Spleen (tissue), 13 donors: ENCODE measurements at places on chromosomes 16 and 17.

- no peak for DNase-seq
Measured at GRCh38 chr17:41417576-41418015, 6.8 kb downstream of the KRT37 start.

- DNase-seq: no peak
Measured at GRCh38 chr17:82370471-82371332, 863 bp upstream of the UTS2R start.

- DNase-seq: peak; percentile 86
Measured at GRCh38 chr17:20008242-20009051, 712 bp upstream of the SPECC1 start.

- peak; percentile 81 for DNase-seq
Measured at GRCh38 chr16:85498607-85499006, 114.5 kb upstream of the GSE1 start.

- no peak for DNase-seq
Measured at GRCh38 chr17:7423679-7424078, 1.7 kb upstream of the SPEM2 start.

DNA sequence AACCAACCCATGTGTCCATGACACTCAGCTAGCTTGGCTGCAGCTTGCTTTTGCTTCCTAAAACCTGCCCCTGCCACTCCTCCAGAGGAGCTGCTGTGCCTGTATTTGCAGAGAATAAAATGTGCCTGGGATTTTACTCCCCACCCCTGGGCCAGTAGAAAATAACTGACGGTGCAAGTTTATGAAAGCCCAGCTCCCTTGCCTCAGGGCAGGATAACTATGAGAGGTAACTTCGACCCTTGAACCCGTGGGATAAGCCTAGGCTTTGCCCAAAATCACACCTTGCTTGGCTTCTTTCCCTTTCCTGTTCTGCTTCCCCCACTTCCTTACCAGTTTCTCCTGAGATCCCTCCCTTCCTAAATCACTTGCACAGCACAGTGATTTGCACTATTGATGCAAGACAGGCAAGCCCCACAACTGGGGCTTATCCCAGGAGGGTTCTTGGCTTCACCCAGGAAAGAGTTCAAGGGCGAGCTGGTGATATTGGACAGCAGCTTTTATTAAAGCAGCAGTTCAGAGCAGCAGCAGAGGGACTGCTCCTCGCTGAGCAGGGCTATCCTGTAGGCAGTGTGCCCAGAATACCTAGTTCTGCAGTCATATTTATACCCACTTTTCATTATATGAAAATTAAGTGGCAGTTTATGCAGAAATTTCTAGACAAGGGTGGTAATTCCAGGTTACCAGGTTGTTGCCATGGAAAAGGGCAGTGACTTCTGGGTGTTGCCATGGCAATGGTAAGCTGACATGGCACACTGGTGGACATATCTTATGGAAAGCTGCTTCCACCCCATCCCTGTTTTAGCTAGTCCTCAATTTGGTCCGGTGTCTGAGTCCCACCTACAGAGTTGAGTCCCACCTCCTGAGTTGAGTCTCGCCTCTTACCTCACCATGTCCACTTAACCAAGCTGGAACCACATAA lies 6.3 kb upstream of the ERCC4 start:
- no peak for DNase-seq

DNA sequence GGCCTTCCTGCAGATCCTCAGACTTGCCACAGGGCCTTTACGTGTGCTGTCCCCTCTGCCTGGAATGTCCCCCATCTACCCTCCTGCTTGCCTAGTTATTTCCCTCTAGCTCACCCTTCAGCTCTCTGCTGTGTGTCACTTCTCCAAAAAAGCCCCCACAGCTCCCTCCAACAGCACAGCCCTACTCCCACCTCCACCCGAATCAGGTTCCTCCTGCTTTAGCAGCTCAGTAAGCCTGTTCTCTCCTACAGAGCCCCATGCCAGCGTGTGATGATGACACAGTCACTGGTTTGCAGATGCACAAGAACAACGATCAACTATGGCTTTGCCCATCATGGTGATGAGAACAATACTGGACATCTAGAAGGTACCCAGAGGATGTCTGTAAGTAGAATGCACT lies 7.1 kb upstream of the SAMD14 start:
- DNase-seq: no peak

DNA sequence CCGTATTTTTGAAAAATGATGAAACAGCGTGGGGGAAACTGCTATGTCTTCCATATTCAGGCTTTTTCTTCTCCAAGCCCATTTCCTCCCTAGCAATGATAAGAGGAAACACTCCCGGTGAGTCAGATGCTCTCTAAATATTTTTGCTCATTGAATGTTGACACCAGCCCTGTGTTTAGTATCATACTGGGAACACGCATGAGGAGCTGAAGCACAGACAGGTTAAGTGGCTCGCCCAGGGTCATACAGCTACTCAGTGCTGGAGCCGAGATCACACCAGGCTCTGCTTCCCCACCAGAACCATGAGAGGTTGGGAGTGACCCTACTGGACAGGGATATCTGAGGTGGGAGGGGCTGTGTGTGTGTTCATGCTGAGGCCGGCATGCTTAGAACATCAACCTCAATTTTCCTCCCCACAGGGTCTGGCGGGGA lies 37.8 kb upstream of the ADGRG1 start:
- no peak for DNase-seq

GRCh38 chr17:19309701-19310100 lies 52.8 kb downstream of the B9D1 start:
- peak; percentile 74 for DNase-seq

DNA sequence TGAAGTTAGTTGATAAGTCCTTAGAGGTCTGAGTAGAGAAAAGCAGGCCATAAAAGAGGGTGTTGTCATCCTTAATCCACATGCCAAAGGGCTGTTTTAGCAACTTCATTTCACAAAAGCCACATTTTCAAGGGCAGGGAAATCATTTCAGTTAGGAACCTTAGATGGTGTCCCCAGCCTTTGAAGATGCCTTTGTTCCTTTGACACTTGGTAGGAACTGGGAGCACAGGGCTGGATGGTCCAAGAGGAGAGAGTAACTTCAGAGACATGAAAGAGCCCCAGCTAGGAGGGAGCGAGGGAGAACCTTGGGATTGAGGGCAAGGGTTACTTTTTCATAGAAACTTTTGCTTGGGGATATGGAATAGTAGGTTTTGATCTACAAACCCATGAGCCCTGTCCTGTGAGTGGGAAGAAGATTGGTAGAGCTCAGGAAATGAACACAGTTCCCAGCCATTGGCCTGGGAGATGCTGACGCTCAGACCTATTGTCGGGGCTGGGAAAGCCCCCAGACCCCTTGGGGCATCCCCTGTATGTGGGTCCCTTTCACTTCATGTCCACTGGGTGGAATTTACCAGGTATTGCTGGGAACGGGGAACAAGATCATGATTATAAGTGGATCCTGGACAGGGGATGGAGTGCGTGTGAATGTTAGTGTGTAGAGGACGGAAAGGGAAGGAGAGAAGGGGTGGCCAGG lies 18.9 kb downstream of the MSI2 start:
- no peak for DNase-seq

- DNase-seq: peak; percentile 49
Measured at GRCh38 chr16:50296807-50297206, 30.5 kb downstream of the ADCY7 start.

GRCh38 chr16:83744441-83744981 lies 63.3 kb upstream of the HSBP1 start:
- peak; percentile 81 for DNase-seq

GRCh38 chr17:4959261-4959965 lies 8.2 kb downstream of the SPAG7 start:
- DNase-seq: no peak

DNA sequence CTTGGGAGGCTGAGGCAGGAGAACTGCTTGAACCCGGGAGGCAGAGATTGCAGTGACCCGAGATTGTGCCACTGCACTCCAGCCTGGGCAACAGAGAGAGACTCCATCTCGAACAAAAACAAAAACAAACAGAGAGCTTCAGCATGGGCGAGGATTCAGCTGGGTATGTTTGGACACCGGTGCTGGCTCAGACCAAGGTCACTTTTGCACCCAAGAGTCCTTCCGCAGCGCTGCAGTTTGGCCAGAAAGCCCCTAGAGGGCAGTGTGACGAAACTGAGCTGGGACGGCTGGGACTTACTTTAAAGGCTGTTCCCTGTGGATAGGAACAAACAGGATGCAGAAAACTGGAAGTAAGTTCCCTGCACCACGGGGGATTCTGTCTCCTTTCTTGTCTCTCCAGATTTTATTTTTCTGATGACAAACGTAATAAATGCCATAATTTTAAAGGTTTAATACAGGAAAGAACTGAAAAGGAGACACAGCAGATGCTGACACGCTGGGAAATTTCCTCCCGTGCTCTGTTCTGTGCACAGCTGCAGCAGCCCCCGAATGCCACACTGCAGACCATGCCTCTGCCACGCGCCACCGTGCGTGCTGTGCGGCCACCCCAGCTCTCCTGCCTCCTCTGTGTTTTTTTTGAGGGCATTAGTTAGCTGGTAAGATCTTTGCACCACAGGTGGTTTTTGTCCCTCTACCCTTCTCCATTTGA lies 25.2 kb upstream of the USP36 start:
- peak; percentile 91 for DNase-seq

DNA sequence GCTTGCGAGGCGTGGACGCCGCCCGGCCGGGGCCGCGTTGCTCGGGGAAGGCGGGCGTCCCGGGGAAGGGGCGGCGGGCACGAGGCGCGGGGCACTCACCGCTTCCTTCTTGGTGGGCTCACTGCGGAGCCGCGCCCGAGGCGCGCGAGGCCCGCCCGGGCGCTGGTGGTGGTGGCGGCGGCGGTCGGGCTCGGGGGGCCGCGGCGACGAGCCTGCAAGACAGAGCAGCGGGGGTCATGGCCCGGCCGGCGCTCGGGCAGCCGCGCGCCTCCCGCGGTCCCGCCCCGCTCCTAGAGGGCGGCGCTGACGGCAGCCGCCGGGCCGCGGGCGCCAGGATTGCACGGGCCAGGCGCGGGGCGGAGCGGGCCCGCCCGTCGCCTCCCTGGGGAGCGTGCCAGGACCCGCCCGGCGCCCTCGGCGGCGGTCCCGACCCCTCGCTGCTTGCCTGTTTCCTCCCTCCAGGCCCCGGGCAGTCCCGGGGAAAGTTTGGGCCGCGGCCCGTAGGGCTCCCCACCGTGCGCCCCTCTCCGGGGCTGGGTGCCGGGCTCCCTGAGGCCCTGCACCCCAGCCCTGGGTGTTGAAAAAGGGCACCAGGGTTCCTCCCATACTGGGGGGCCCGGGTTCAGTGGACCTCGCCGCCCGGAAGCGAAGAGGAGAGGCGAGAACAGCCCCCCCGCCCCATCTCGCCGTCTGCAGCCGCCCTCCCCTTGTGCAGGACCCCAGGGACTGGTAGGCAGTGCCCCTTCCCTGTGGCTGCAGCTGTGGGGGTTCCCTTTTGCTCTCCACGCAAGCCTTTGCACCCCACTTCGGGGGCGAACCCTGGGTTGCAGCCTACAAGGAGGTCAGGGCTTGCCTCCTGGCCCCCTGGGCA lies at the start of gene C16orf74:
Gene C16orf74, minus strand, starts transcription at position 270 of the 871 bp plus-strand sequence. CDS start 15,879 bp downstream, outside the sequence.
- DNase-seq: peak; percentile 89

- no peak for DNase-seq
Measured at GRCh38 chr16:14007450-14007849, 63.7 kb upstream of the MRTFB start.

GRCh38 chr17:16473044-16474011 lies 18.7 kb downstream of the LRRC75A start:
- DNase-seq: no peak

DNA sequence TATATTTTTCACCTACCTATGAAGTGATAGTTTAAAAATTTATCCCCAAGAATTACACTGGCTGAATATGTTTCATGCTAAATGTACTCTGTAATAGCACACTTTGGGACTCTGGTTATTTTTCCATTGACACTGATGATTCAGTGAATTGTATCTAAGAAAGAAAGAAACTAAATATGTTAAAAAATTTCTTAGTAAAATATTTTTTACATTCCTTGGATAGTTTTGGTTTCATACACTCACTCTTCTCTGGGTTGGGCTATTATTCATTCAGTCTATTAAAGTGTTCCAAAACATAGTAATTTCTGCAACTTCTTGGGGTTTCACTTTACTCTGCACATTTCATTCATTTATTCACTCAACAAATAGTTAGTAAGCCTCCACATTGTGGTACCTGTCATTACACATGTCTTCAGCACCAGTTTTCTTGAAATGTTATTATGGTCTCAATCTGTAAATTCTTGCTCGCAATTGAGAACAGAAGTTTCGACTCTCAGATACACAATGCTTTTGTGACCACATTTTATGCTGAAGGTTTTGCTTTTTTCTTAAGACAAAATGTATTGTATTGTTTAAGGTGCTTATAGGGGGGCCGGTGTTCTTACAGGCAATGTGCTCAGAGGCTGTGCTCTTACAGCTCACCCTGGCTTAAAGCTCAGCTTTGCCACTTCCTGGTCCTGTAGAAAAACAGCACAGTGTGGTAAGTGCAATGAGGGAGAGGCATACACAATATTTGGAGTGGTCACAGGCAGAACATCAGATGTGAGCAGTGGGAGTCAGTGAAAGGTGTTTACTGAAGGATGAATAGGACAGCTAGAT lies 17.4 kb downstream of the CNTNAP4 start:
- no peak for DNase-seq

- DNase-seq: no peak
Measured at GRCh38 chr17:74654742-74655141, 31.2 kb upstream of the CD300E start.

DNA sequence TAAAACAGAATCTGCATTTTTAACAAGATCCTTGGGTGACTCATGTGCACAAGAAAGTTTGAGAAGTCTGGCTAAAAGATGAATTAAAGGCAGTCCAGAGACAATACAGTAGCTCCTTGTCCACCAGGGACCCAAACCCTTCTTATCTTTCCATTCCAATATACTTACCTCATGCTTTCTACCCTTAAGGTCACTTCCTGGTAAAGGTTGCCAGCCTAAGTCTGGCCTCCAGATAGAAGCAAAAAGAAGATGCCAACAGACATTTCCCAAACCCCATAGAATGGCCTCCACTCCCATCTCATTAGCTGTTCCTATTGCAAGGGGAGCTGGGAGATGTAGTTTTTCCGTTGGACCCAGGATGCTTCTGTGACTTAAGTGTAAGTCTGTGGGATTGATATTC lies 101.4 kb upstream of the XYLT1 start:
- DNase-seq: no peak

GRCh38 chr16:88491560-88492310 lies 38.7 kb downstream of the ZFPM1 start:
- no peak for DNase-seq

- DNase-seq: no peak
Measured at GRCh38 chr16:9827062-9827752, 355.0 kb downstream of the GRIN2A start.

- DNase-seq: no peak
Measured at GRCh38 chr16:88543230-88543813, 26.9 kb upstream of the ZC3H18 start.

GRCh38 chr16:82229800-82230619 lies 60.0 kb upstream of the MPHOSPH6 start:
- no peak for DNase-seq

DNA sequence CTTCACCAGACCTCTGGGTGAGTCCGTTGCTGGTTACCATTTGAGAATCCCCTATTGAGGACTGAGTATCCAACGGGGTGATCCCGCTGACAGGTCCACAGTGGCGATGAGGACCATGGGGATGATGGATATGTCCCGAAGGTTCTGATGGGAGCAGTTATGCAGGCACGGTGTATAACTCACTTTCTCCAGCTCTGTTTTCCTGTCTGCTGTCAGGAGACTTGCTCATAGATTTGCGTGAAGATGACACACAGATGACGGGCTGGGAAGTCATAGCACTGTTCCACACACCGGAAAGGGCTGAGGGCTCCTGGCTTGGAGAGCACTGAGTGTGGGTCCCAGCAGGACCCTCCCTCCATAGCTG lies 22.2 kb upstream of the ADCY7 start:
- DNase-seq: no peak
